Activated naive CD4-positive, alpha-beta T cell treated with Interleukin-2 at 50 U/mL for 16 hours (primary cell): ENCODE measurements at places on chromosomes 11 and 22.

GRCh38 chr11:34587282-34587677 lies 33.6 kb upstream of the EHF start:
- no peak for DNase-seq

DNA sequence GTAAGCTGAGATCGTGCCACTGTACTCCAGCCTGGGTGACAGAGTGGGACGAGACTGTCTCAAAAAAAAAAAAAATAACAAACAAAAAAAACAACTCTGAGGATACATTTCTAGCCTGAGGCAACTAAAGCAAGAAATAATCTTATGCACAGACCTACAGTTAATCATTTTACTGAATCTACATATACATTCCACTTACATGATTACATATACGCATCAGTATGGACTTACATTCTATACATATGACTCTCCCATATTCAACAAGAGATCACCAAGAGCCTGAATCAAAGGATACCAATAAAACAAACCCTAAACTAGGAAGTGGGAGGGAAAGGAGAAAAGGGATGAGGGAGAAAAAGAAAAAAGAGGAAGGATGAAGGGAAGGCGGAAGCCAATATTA lies 1.1 kb downstream of the ALG8 start:
- no peak for DNase-seq

DNA sequence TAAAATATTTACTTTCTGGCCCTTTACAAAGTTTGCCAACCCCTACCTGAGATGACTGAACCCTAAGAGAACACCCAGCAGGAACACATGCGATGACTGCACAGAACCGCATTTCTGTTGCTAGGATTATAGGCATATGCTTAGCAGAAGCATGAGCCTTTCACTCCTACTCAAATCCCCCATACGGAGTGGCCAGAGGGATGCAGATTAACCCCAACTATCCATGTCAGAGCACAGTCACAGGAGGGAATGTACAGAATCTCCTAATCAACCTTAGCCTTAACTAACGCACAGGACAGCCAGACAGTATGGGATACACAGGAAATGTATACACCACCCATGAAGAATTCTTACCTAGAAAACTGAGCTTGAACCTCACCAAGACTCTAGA lies 6.2 kb downstream of the HPS4 start:
- DNase-seq: no peak

- no peak for DNase-seq
Measured at GRCh38 chr22:37907036-37907954, 1.2 kb downstream of the MICALL1 start.

GRCh38 chr11:57639321-57640067 lies 10.2 kb downstream of the YPEL4 start:
- no peak for DNase-seq

- DNase-seq: no peak
Measured at GRCh38 chr11:36214480-36214879, 74.7 kb downstream of the COMMD9 start.

- DNase-seq: no peak
Measured at GRCh38 chr11:87366346-87366745, 328.6 kb downstream of the TMEM135 start.

DNA sequence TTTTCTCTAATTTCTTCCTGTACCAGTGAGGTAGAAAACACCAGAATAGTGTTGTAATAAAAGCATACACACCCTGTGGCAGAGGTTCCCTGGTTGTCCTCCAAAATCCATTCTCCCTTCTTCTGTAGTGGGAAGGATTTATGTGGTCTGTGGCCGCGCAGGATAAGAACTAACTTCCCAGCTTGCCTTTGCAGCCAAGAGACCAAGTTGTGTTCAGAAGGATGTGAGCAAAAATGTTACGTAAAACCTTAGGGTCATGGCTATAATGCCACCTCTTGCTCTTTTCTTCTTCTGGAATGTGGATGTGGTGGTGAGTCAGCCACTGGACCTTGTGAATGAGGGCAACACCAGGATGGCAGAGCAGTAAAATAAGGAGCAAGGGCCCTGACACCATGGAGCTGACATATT lies 28.4 kb downstream of the CCDC90B start:
- no peak for DNase-seq

DNA sequence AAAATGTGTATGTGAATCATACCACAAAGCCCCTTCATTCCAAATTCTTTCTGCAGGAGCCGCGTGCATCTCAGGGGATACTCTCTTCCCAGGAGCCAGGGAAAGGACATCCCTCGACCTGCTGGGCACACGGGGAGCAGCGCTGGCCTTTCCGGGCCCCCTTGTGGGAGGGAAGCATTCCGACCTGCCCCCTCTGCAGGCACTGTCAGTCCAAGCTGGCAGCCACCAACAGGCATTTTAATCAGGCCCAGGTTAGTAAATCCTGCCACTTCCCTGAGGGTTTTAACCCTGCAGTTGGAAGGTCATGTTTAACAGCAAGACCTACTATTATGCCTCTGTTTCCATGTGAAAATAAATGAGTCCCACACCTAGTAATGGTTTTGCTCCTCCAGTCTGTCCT lies 391.5 kb downstream of the SHANK2 start:
- DNase-seq: no peak

DNA sequence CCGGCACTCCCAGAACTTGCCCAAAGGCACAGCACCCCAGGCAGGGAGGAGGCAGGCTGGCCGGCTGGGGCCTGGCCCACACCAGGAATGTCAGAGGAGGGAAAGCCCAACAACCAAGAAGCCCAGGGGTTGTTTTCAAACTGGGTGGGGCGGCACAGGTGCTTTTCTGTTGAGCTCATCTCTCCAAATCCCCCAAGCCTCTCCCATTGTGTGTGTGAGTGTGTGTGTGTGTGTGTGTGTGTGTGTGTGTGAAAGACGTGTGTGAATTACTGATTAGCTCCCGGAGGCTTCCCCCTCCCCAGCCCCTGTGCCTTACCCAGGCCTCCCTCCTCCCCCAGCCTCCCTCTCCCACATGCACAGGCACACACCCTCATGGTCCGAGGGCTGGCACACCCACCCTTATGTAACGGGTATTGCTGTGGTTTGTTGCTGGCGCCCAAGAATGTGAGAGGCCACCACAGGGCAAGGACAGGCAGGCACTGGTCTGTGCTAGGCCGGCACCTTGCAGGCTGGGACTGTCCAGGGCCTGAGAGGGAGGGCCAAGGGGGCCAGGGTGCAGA lies 15.9 kb downstream of the TRIM29 start:
- no peak for DNase-seq
